GM18507 (cell line): ENCODE measurements at places on chromosomes 7 and 10.
A peak's percentile ranks its signal among the peaks of the same experiment; 100 is the strongest.

DNA sequence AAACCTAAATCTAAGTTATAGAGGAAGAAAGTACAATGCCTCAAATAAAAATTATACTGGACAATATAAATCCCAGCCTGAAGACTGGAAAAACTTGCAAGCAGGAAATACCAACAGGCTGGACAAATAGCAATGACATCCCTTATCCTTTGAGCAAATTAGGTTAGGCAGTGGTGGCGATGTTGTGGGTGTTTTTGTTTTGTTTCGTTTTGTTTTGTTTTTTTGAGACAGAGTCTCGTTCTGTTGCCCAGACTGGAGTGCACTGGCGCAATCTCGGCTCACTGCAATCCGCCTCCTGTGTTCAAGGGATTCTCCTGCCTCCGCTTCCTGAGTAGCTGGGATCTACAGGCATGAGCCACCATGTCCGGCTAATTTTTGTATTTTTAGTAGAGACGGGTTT, 57.3 kb upstream of the TES start:
- no peak for DNase-seq

- no peak for DNase-seq
These were observed 844 bp downstream of the NRF1 start for GRCh38 chr7:129612112-129613015.

DNA sequence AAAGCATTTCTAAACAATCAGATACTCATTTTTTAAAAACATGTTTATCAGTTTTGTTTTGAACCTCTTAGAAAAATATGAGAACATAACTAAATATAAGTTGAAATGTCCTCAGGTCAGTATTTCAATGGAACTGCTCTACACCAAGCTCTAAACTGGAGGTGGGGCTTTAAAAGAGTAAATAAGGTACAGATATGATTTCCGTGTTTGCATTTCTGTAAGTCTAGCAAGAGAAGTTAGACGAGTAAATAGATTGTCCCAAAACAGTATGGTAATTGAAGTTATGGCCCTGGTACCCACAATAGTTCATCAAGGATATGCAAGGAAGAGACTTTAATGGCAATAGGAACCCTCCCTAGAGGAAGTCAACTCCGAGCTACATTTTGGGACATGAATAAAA, 115.1 kb upstream of the AKR1E2 start:
- no peak for DNase-seq

GRCh38 chr7:133135451-133135850, 53.6 kb upstream of the CHCHD3 start:
- DNase-seq: no peak

- no peak for DNase-seq
These were observed 28.7 kb downstream of the ZEB1 start for GRCh38 chr10:31347705-31348104.

DNA sequence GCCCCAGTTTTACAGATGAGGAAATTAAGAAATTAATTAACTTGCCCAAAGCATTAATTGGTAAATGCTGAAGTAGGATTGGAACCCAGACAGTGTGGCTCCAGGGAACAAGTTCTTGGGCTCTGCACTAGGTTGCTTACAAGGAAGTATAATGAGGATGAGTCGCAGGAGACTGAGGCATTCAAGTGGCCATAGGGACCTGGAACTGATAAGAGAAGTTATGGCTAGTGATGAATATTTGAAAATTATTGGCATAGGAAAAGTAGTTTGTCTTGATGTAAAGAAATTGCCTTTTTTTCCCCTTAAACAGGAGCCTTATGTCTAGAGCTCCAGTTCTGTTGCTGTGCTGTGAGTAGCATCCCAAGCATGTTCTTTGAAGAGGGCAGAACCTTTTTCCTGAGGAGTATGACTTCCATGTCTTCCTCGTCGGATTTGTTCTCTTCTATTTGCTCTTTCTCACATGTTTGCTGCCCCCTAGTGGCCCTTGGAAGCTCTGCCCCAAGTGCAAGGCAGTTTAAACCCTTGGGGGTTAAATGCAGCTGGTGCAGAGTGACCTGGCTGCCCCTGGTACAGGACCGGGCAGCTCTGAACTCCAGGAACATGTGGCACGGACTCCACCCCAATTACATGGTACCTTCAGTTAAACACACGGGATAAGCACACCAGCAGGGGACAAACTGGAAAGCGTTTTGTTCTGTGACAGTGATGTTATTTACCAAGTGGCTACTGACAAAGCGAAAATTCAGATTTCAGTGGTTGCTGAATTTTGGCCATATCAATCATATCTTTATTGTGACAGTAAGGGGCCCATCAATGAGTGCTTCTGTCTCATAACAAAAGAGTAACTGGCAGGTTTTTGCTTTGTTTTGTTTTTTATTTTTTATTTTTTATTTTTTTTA, 148.8 kb downstream of the HECW1 start:
- peak; percentile 32 for DNase-seq

DNA sequence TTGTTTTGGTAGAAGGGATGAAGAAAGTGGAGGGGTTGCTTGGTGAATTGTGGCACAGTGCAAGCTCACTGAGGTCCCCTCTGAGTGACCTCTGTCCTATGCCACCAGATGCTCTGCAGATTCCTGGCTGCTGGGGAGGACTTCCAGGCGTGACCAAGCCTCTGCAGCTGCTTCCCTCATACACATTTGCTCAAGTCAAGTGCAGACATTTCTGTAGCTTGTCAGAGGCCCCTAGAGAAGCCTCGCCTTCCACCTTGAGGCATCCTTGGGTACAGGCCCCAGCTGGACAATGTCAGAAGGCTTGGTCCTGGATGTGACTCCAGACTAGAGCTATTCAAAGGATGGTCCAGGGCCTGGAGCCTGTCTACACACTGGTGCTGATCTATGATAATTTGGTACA, 464.2 kb downstream of the PLXNA4 start:
- no peak for DNase-seq

GRCh38 chr10:104085801-104086400, at the start of gene COL17A1:
Gene COL17A1 (minus strand): TSS chr10:104085880. CDS start chr10:104080673, 5,207 bp downstream.
- DNase-seq: no peak

GRCh38 chr10:35336921-35337823, 863 bp downstream of the CCNY start:
- DNase-seq: no peak

DNA sequence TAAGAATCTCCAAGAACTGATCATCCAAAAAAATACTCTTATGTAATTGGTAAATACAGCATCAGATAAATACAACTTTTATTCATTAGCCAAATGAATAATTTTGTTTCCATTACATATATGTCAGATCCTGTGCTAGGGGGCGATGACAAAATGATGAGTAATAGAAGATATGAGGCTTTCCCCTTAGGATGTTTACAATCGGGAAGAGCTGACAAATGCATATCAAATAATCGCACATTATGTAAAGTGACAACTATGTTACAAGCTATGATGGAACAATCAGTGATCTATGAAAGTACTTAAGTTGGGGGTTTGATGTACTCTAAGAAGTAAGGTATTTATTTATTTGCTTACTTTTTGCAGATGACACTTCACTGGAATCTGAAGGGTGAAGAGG, 465.6 kb upstream of the VSTM2A start:
- DNase-seq: no peak

GRCh38 chr10:62426600-62426999, 52.4 kb downstream of the ZNF365 start:
- no peak for DNase-seq

- no peak for DNase-seq
These were observed 1.3 kb downstream of the AFAP1L2 start for GRCh38 chr10:114402871-114403540.

- no peak for DNase-seq
These were observed 31.5 kb downstream of the FGFR2 start for GRCh38 chr10:121566755-121567154.

GRCh38 chr10:10462151-10462941, 555.3 kb upstream of the CELF2 start:
- DNase-seq: no peak

DNA sequence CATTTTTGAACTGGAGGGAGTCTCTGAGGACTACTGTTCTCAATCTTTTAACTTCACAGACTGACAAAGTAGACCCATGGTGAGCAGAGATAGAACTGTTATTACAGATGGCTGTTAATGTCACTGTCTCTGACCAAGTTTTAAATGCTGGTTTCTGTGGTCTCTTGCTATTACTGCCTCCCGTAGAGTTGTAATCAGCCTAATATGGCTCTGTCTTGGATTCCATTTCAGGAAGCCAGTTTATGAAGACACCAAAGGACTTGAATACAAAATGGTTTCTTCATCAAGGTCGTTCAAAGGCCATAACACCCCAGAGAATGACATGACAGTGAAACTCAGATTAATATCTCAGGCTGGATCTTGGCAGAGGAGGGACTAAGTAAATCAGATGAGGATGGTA, 3.9 kb downstream of the SFRP4 start:
- no peak for DNase-seq

- DNase-seq: no peak
These were observed 77.1 kb downstream of the DNAJC1 start for GRCh38 chr10:21926358-21926925.

DNA sequence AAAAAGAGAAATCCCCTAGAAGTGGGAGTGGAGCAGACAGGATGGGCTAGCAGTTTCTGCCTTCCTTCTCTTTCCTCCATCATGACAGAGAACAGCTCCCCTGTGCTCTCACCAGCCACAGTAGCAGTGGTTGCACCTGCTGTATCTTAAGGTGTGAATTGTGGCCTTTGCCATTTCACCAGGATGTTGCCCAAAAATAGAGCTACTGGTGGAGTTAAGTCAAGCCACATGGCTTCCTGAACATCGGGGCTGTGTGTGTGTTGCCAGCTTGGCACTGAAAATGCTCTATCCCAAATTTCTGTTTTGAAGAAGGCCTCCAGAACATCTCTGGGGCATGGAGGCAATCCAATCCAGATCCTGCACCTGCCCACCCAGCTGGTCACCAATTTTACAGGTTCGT, 348.7 kb downstream of the EXOC4 start:
- DNase-seq: no peak

DNA sequence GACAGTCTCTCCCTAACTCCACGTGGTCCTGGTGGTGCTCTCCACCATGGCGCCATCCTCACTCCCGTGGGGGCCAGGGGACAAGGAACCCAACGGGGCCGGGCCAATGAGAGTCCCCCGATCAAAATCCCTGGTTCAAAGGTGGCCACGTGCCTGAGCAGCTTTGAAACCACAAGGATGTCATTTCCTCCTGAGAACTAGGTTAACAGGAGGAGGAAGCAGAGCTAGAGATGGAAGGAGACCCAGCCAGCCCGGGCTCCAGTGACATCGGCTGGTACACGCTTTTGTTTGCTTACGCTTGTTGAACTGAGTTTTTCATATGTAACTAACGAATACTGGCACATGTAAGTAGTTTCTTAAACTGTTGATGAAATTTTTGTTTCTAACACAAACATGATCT, 61.7 kb downstream of the PRPF18 start:
- no peak for DNase-seq

GRCh38 chr10:80163741-80164341, 31.3 kb downstream of the PLAC9 start:
- no peak for DNase-seq

DNA sequence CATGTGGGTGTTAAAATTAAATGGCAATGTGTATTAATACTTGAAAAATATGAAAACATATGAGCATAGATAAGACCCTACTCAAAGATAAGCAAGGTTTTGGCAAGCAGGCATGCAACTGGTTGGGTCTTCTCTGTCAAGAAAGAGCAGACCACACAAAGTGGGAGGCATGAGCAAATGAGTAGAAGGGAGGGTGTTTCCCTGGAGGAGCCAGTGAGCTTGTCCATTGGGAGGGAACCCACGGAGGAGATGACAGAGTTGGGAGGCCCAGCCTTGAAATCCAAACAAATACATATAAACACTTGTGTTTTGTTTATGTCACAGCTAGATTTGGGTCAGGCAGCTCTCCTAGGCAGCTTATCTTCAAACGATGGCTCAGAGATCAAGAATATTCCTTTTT, 134.5 kb upstream of the CXCL12 start:
- no peak for DNase-seq

DNA sequence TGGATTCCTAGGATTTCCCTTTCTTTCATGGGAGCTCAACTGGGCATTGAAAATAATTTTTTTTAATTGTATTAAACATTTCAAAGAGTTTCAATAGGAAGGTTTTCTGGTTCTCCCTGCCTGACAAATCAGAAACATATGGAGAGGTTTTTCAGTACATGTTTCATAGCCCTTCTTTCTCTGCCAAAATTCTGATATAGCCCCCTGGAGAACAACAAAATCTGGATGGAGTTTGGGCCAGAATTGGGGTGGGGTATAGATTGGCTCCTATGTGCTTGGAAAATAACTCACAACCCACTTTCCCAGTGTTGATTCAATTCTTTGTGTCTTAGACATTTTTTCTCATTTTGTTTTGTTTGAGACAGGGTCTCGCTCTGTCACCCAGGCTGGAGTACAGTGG, 24.6 kb upstream of the EIF4H start:
- no peak for DNase-seq

- DNase-seq: peak; percentile 28
These were observed 3.4 kb downstream of the TACR2 start for GRCh38 chr10:69413221-69413865.

- DNase-seq: no peak
These were observed 17.9 kb downstream of the OGDH start for GRCh38 chr7:44624318-44624717.

DNA sequence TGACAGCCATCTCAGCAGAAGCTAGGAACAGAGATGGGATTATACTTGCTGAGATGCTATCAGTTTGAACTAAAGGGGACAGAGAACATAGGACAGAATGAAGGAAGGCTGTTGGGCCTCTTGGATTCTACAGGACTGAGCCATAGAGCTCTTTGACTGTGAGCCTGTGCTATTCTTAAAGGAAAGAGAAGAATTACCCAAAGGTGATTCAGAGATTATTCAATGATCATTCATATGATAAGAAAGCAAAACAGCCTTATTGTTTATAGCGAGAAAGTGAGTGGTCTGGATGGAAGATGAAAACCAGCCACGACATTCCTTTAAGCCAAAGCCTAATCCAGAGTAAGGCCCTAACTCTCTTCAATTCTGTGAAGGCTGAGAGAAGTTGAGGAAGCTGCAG, 69.7 kb upstream of the NEUROD6 start:
- DNase-seq: no peak

DNA sequence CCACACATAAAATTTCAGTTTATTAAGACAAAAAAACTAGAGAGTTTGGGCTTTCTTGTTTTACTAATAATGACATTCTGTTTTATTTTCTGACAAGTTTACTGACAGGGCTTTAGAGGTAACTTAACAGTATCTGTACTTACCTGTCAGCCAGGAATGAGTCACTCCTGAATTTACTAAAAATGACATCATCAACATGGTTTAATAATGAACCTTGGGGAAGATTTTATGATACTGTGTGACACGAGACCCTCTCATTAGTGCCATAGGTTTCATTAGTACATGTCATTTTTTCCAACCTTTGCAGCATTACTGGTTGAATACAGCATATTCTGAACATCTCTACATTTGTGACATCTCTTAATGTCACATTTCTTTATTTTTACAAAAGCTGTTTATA, 131.1 kb downstream of the KCND2 start:
- no peak for DNase-seq

DNA sequence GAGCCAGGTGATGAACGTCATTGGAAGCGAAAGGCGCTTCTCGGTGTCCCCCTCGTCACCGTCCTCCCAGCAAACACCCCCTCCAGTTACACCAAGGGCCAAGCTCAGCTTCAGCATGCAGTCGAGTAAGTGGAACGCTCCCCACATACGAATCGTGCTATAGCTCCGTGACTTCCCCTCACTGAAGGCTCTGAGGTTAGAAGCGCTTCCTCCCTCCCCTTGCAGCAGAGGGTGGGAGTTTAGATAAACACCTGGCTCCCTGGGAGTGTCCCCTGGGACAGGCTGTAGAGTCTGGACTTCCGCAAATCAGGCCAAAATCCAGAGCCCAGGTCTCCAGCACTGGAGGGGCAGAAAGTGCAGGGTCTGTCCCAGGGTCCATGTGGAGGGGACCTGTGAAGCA, 105.0 kb upstream of the NPS start:
- DNase-seq: no peak
